Left ventricle myocardium superior (tissue), 1 donor: ENCODE measurements at places on chromosomes 3 and 15.
A peak's percentile ranks its signal among the peaks of the same experiment; 100 is the strongest.

- no peak for DNase-seq
Observed at GRCh38 chr15:82950746-82951370, 1.7 kb downstream of the HOMER2 start.

GRCh38 chr3:82177774-82178173, 416.3 kb upstream of the GBE1 start:
- DNase-seq: no peak

GRCh38 chr3:149653564-149653963, 4.3 kb downstream of the WWTR1 start:
- DNase-seq: no peak

DNA sequence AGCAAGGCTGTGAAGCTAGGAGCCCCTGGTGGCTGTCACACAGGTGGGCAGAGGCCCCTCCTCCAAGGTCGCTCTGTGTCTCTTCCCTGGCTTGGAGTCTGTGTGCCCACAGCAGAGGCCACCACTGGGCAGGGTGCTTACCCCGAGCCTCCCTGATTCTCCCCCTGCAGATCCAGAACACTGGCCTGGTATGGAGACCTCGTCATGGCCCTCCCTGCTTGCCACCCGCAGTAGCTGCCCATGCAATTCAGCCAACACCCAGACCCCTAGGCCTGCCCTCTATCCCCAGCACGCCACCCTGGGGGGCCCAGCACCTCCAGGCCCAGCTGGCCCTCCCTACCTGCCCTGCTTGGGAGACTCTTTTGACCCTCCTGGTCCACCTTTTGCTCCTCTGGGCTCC, 5.5 kb upstream of the RHO start:
- no peak for DNase-seq

- DNase-seq: no peak
Observed at GRCh38 chr3:54003136-54003535, 111.5 kb upstream of the SELENOK start.

GRCh38 chr15:57387564-57388076, 11.3 kb downstream of the CGNL1 start:
- no peak for DNase-seq

DNA sequence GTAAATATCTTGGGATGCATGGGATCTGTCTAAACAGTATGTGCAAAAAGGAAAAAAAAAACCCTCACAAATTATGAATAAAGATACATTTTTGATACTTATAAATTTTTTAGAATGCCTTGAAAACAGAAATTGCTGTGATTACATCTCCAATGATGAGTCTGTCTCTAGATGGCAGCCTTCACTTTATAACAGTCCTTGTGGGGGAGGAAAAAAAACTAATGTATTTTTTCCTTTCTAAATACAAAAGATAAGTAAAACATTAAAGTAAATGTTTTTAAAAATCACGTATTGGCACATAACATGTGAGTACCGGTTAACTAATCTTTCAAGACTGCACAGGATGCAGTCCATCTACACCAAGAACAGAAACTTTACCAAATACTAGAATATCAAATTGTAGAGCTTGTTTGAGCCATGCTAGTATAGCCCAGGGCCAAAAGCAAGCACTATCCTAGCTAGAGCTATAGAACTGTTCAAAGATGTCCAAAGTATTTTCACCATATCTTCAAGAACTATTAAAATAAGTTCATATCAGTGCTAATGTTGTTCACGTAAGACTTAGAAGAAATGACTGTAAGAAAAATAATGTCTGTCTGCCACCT, 206.4 kb downstream of the STAG1 start:
- DNase-seq: no peak

DNA sequence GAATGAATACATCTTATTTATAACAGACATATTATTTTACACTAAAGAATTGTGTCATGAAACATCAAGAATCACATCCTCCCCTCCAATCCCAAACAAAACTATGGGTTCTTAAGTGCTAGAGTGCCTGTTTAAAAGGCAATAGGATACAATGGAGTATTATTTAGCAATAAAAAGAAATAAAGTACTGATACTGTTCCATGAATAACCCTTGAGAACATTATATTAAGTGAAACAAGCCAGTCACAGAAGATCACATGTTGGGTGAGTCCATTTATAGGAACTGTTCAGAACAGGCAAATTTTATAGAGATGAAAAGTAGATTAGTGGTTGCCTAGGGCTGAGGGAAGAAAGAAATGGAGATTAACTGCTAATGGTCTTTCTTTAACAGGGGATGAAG, 86.5 kb downstream of the ANKRD28 start:
- DNase-seq: no peak

- DNase-seq: no peak
Observed at GRCh38 chr3:43862992-43863805, 172.5 kb downstream of the ABHD5 start.

DNA sequence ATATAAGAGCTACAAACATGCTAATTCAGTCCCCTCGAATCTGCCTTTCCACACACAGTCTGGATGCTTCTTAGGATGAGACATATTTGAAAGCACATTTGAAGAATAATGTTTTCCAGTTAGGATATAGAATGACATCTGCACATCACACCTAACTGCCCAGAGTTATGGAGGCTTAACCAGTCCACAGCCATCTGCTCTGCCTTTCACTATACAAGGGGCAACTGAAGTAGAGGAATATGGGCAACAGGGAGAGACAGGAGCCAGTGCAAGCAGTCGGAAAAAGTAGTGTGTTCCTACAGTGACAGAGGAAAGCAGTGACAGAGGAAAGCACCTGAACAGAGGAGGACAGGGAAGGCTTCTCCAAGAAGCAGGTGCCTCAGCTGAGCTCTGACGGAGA, 79.0 kb upstream of the CLDN18 start:
- DNase-seq: no peak

DNA sequence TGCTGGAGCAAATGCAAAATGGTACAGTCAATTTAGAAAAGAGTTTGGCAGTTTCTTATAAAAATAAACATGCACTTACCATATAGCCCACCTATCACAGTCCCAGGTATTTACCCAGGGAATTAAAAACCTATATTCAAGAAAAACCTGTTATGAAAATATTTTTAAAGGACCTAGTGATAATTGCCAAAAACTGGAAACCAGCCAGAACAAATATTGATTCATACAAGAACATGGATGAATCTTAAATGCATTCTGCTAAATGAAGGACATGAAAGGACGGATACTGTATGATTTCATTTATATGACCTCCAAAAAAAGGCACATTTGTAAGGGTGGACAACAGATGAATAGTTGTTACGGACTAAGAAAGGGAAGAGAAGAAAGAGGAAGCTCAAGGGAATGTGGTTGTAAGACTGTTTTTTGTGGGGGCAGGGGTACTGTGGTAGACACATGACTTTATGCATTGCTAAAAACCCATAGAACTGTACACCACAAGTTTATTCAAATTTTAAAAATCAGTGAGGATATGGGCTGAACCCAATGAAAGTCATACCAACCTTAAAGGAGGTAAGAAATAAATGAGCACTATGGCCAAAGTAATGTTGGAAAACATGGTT, 61.0 kb downstream of the ZBBX start:
- no peak for DNase-seq

DNA sequence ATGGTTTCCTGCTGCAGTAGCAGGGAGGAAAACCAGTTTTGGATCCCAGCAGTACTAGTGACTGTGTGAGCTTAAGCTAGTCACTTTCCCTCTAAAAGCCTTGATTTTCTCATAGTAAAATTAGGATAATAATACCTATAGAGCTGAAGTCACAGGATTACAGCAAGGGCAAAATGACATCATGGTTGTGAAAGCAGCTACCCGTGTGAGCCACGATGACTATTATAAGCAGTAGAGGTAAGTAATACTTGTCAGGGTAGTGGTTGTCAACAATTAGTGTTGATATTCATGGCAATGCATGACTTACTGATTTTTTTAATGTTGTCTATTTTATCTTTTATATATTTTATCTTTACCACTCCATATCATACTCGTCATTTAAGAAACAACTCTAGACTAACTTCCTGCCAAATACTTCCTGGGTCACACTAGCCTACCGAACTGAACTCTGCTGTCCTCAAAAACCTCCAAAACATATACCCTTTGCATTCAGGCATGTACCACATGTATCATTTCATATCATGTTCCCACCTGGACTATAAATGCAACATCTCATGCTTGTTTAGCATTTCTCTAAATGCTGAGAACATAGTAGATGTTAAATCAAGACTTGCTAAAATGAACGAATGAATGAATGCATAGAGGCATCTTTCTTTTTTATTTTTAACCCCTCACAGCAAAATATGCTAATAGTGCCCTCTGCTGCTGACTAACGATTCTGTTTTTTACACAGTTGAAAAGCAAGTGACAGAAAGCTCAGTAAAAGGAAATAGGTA, 172.6 kb downstream of the P3H2 start:
- DNase-seq: no peak

- no peak for DNase-seq
Observed at GRCh38 chr3:174958671-174959328, 99.7 kb downstream of the NAALADL2 start.

DNA sequence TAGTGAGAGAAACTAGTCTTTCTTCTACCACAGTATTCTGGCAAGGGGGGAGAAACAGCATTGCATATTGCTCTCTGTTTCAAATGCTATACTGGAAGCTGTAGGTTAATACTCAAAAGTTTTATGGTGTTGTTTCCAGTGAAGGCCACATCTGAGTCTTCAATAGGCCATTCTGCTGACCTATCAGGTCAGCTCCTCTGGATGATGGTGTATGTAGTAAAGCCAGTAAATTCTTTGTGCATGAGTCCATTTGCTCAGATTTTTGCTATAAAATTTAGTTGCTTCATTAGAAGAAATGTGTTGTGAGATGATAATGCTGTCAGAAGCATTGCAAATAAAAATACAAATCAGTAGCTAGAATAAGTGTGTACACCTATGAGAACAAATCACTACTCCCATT, 64.9 kb upstream of the RBMS3 start:
- no peak for DNase-seq

GRCh38 chr15:70414626-70415025, 316.9 kb upstream of the TLE3 start:
- DNase-seq: no peak

- DNase-seq: no peak
Observed at GRCh38 chr15:68440136-68440535, 8.2 kb upstream of the ITGA11 start.

DNA sequence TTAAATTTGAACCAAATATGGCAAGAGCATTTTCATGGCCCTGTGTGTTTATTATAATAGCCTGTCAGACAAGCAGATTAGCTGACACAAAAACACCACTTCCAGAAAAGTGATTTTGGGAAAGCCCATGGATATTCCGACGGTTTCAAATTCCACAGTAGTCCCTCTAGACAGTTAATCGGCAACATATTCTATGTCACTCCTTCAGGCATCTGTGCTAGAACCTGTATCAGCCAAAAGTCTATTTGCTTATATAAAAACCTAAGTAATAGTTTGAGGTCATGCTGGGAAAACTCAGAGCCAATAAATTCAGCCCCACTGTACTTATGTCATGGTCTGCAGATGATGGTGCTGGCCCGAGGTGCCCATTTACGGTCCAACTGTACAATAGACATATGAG, 110.2 kb upstream of the ARHGEF26 start:
- no peak for DNase-seq

- DNase-seq: no peak
Observed at GRCh38 chr15:68630211-68630555, 51.4 kb downstream of the CORO2B start.

GRCh38 chr15:85772668-85773067, 22.1 kb downstream of the KLHL25 start:
- peak; percentile 61 for DNase-seq

DNA sequence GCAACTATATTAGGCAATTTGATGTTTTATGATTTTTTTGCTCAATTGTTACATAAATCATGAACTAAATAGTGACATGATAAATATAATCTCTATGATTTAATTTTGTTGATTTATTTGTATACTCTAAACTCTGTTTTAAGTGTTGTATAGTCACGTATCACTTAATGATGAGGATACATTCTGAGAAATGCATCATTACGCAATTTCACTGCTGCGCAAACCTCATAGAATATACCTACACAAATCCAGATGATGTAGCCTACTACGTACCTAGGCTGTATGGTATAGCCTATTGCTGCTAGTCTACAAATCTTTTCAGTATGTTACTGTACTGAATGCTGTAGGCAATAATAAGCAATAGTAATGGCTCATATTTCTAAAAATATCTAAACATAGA, 1029.8 kb downstream of the SI start:
- no peak for DNase-seq

GRCh38 chr15:90889736-90890456, 5.6 kb downstream of the FES start:
- DNase-seq: no peak

DNA sequence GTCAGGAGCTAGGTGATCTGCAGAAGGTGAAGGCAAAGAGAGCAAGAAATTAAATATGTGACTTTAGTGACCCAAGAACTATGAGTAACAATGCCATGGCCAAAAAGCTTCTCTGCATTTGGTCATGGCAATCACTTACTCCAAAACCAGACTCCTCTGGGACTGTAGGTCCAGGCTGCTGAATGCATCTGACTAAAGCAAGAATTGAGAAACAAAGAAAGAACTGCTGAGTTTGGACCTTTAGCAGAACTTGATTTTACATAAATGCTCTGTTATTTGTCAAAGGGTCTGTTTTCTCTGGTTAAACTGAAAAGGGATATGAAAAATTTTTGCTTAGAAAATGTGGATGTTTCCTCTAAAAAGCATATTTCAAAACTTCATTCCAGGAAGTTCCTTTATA, 1102.2 kb downstream of the IGSF11 start:
- no peak for DNase-seq

- DNase-seq: peak; percentile 40
Observed at GRCh38 chr3:126081618-126082361, 2.1 kb downstream of the SLC41A3 start.

- DNase-seq: no peak
Observed at GRCh38 chr3:73391984-73392383, 232.8 kb downstream of the PDZRN3 start.

- DNase-seq: no peak
Observed at GRCh38 chr15:49223536-49224274, 53.7 kb downstream of the GALK2 start.

DNA sequence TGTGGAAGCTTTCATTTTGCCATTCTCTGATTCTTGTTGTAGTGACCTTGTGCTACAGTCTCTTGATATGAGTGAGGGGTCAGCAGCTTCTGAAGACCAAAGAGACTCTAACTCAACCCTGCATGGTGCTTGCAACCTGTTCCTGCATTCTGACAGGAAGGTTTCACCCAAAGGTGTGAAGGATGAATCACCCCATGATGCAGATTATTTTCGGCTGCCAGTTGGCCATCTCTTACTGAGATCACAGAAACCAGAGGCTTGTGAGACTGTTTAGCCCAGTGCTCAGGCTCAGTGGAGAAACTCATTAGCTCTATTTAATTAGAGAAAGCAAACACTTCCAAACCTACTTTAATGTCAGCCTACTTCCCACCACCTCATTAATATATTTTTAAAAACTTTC, 29.2 kb upstream of the TPRG1 start:
- DNase-seq: no peak

- DNase-seq: peak; percentile 66
Observed at GRCh38 chr15:56832125-56832524, 86.3 kb upstream of the TCF12 start.

- peak; percentile 51 for DNase-seq
Observed at GRCh38 chr3:127671523-127672428, 976 bp upstream of the ABTB1 start.

- no peak for DNase-seq
Observed at GRCh38 chr15:32867313-32867626, 149.5 kb downstream of the GREM1 start.
